ENCODE measurements at places on chromosomes 3 and 15. TPM values are rescaled to one million over a fixed set of nuclear protein-coding genes. Genes with fewer than 3 reads are reported as not detected.

The HRH1 gene
- total RNA-seq: 10.2 TPM

The FAM3D gene
- total RNA-seq: not detected

The SEMA6D gene
- not detected for total RNA-seq

The SLC24A5 gene
- total RNA-seq: not detected

The CMTM8 gene
- total RNA-seq: 6.4 TPM

The PPARG gene
- total RNA-seq: 37.7 TPM

The DPH3 gene
- total RNA-seq: 25.3 TPM
